GM20000 (cell line): ENCODE measurements at places on chromosomes 11 and 22.
A peak's percentile ranks its signal among the peaks of the same experiment; 100 is the strongest.

- DNase-seq: peak; percentile 42
Observed at GRCh38 chr11:10208131-10208575, 85.9 kb downstream of the SBF2 start.

DNA sequence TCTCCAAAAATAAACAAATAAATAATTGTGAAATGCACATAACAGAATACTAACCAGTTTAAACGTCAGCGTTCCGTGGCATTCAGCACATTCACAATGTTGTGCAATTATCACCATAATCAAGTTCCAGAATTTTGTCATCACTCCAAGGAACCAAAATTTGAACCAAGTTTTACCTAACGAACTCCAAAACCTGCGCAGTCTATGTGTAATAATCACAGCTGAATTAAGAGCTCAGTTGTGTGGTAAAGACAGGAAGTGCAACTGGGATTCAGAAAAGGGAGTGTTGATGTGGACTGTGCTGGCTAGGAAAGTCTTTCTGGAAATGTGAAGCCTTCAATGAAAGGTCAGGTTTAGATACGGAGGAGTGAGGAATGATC lies 5.4 kb upstream of the MCAM start:
- DNase-seq: no peak

DNA sequence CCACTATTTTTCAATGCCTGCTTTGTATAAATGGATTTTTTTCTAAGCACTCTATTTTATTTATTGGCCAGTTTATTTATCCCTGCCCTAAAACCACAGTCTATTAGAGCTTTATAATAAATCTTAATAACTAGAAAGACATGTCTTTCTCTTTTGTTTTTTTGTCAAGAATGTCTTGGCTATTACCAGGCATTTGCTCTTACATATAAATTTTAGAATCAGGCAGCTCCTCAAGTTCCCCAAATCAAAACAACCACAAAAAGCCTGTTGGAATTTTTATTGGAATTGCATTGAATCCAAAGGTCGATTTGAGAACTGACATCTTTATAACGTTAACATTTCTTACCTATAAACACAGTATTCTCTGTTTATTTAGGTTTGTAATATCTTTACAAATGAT lies 85.8 kb upstream of the SC5D start:
- no peak for DNase-seq

- no peak for DNase-seq
Observed at GRCh38 chr11:114216796-114217180, 79.4 kb upstream of the NNMT start.

DNA sequence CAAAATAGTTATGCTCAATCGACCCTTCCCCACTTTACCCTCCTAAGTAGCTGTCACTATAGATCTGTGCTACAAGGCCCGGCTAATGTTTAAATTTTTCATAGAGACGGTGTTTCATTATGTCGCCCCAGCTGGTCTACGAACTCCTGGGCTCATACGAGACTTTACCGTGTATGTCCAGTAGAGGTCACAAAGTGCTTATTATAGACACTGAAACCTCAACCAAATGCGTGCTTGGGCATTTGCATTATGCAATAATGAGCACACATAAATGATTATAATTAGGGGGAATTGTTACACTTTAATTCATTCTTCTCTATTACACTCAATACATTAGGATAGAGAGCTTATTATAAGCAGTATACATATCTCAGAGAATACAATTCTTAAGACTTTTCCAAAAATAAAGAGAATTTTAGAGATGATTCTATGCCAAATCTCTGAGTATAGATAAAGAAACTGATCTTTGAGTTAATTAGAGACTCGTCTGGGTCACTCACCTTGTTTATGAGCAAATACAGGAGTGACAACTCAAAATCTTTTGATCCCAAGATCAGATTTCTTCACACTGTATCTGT lies 12.5 kb upstream of the MRPL16 start:
- peak; percentile 47 for DNase-seq

DNA sequence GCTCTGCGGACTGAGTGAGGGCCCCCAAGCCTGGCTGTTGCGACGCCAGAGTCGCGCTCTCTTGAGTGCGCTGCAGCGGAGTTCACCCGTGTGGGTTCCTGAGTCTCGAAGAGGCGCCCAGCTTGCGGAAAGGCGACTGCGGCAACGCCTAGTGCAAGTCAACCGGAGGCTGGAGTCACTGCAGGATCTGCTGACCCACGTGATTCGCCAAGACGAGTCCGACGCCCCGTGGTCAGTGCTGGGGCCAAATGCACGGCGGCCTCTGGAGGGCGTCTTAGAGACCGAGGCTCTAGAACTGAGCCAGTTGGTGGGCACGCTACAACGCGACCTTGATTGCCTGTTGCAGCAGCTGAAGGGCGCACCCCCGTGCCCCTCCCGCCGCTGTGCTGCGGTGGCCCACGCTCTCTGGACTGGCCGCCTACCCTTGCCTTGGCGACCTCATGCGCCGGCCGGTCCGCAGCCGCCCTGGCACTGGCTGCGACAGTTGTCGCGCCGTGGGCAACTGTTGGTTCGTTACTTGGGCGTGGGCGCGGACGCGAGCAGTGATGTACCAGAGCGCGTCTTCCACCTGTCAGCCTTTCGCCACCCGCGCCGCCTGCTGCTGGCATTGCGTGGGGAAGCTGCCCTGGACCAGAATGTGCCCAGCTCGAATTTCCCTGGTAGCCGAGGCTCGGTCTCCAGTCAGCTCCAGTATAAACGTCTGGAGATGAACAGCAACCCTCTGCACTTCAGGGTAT lies 32.6 kb downstream of the RRP8 start:
- no peak for DNase-seq

- no peak for DNase-seq
Observed at GRCh38 chr22:40334899-40335298, 11.4 kb upstream of the ADSL start.

DNA sequence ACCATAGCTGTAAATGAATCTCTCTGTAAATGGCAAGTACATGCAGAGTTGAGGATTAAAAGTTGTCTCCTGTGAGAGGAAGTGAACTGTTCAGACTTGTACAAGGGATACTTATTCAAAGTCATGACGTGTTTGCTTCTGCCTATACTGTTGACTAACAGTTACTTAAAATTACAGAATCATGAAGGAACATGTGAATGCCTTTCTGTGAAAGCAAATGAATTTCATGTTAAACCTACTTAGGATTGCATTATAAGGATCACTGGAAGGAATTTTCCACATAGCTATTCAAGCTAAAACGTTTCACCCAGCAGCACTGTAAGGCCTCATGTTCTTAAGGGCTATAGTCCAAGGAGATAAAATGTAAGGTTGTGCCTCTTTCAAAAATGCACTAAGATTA lies 93.4 kb upstream of the BIRC3 start:
- no peak for DNase-seq

DNA sequence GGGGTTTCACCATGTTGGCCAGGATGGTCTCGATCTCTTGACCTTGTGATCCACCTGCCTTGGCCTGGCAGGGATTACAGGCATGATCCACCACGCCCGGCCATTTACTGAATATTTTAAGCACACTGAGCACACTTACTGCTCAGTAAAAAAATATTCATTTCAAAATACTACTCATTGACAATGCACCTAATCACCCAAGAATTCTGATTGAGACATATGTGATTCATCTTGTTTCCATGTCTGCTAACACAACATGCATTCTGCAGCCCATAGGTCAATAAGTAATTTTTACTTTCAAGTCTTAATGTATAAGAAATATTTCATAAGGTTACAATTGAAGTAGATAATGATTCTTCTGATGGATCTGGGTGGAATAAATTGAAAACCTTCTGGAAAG lies 4.2 kb upstream of the OR52J3 start:
- DNase-seq: no peak

GRCh38 chr22:23709107-23709506 lies 18.3 kb downstream of the RGL4 start:
- DNase-seq: no peak

GRCh38 chr11:115652094-115652493 lies 147.9 kb upstream of the CADM1 start:
- DNase-seq: no peak

DNA sequence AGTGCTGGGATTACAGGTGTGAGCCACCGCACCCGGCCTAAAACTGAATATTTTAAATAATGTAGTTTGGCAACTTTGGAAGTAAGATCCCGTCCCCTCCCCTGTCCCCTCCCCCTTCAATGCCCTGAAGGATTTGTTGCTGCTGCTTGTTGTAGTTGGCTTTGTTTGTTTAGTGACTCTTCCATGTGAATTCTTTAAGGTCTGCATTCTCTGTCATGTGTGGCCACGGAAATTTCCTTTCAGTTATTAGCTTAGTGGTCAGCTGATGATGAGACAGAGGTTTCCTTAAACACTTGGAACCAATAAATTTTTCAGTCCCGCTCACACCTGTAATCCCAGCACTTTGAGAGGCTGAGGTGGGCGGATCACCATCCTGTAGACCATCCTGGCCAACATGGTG lies 109.9 kb downstream of the MPPED1 start:
- no peak for DNase-seq

- no peak for DNase-seq
Observed at GRCh38 chr11:96815236-96815635, 425.4 kb downstream of the JRKL start.

GRCh38 chr11:117490911-117491310 lies 163.3 kb downstream of the CEP164 start:
- DNase-seq: no peak

DNA sequence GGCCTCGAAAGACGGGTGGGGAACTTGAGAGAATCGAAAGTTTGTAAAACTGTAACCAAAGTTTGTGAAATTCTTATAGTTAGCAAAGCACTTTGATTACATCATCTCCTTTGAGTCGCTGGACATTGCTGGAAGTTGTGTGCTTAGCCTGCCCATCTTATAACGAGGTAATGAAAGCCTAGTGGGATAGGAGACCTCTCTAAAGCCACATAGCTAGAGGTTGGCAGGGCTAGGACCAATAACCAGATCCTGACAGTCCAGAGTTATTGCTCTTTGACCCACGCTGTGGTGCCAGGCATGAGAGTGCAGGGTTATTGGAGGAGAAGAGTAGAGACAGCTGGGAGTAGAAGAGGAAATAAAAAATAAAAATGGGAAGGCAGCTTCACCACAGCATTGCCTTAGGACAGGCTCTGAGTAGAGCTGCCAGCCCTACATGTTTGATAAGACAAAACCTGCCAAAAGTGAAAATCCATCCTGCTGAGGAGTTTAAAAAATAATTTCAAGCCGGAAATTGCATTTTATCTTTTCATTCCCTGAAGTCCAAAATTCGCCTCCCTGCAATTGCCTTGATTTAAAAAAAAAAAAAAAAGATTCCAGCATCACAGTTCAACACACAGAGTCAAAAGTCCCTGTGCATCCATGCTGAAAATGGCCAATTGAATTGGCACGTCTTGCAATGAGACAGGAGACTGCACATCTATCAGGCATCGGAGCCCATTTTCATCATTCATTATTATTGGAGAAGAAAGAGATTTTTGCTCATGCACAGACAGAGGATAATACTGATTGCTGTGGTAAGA lies 225.5 kb upstream of the POU2AF2 start:
- DNase-seq: no peak

GRCh38 chr22:30191040-30191701 lies 55.4 kb downstream of the LIF start:
- no peak for DNase-seq

- DNase-seq: peak; percentile 65
Observed at GRCh38 chr11:22666688-22667439, 453 bp downstream of the GAS2 start.

DNA sequence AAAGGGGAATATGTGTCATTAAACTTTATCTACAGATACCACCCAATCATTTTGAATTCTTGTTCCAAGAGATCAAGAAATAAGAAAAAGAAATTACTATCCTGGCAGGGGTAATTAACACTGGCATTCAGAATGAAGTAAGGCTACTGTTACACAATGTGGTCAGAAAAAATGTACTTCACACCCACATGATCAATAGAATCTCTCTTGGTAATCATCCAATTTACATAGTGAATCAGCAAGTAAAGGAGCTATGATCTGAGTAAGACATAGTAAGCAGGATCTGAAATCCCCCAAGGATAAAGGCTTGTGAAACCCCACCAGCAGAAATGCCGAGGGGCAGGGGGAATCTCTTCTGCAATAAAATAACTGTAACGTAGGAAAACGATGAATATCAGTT lies 466.5 kb downstream of the FAM181B start:
- no peak for DNase-seq
